Neural crest cell (in vitro differentiated cells): ENCODE measurements at places on chromosomes 1 and 21.
A peak's percentile ranks its signal among the peaks of the same experiment; 100 is the strongest.

- no peak for DNase-seq
These were observed 12.9 kb upstream of the PDE9A start for GRCh38 chr21:42640486-42640885.

DNA sequence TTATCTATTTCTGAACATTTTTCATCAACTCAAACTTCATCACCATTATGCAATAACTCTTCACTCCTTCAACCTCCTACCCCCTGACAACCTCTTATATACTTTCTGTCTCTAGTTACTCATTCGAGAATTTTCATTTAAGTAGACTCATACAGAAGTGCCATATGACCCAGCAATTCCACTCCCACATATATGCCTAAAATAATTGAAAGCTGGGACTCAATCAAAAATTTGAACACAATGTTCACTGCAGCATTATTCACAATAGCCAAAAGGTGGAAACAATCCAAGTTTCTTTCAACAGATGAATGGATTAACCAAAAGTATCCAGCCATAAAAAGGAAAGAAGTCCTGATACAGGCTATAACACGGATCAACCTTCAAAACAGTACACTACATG lies 24.1 kb downstream of the COL11A1 start:
- DNase-seq: no peak

DNA sequence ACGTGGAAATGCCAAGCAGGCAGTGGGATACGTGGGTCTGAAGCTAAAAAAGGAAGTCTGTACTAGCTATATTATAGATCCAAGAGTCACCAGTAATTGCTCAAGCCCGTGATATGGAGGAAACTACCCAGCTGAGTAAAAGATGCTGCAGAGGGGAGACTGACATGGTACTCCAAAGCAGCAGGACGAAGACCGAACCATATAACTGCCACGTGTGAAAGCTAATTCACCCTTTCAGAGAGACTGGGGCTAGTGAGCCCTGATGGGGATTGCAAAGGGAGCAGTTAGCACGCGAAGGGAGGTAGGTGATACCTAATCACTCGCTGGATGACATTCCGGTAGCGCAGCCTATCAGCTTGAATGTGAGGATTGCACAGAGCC lies 316 bp downstream of the AP4B1 start:
- DNase-seq: no peak

DNA sequence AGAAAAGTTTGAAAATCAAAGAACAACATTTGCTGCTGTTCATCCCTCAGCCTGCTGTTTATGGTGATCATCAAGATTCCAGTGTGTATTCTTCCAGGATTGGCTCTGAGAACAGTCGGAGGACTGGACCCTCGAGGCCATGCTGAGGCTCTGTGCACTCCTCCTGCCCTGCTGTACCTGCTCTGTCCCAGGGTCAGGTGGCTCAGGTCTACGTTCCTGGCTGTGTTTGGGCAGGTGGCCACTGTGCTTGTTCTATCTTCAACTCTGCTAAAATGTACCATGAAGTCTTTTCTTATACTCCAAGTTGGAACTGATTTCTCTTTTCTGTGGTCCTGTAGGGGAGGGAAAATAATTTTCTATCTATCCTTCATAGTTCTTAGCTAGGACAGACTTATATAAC lies 175.9 kb downstream of the RWDD3 start:
- DNase-seq: no peak

GRCh38 chr1:71835442-71835813 lies 446.9 kb downstream of the NEGR1 start:
- DNase-seq: no peak

GRCh38 chr1:226318471-226318870 lies 9.5 kb upstream of the LIN9 start:
- DNase-seq: no peak

DNA sequence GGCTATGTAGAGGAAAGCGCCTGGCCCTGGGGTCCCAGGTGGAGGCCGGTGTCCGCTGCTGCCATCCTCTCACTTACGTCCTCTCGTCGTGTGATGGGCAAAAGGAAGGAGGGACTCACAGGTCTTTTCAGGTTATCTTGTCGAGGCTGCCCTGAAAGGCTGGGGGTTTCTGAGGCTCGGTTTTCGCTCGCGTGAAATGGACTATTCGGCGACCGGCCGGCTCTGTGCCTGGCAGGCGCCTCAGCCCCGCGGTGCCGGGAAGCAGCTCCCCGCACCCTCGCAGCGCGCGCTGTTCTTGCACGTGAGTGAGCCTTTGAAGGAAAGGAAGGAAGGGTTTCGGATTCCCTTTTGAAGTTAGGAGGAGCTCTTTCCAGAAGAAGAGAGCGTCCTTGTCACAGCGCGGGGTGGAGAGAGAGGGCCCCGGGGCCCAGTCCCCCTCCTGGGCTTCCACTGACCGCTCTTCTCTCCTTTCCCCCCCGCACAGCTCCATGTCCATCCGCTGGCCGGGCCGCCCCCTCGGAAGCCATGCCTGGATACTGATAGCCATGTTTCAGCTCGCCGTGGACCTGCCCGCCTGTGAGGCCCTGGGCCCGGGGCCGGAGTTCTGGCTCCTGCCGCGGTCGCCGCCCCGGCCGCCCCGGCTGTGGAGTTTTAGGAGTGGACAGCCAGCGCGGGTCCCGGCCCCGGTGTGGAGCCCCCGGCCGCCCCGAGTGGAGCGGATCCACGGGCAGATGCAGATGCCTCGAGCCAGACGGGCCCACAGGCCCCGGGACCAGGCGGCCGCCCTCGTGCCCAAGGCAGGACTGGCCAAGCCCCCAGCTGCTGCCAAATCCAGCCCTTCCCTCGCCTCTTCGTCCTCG lies 57.2 kb downstream of the AJAP1 start:
- no peak for DNase-seq

- no peak for DNase-seq
These were observed 350.1 kb downstream of the DPYD start for GRCh38 chr1:97570691-97571090.

- no peak for DNase-seq
These were observed 65.8 kb downstream of the CD247 start for GRCh38 chr1:167452483-167452882.

DNA sequence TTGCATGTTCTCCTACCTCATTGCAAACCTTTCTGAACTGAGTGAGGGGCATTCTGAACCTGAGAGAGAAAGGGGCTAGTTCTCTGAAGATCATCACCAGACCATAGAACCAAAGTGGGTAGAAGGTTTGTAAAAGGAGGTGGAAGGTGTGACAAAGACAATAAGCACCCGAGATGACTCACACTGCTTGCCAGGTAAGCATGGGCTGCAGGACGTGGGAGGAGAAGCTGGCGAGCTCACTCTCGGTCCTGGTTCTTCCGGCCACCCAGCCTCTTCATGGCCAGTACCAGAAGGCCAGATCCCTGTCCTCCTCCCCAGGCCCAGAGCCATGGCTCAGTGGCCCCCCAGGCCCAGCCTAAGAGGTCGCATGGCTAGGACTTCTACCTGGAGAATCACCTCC lies 128.3 kb downstream of the TMEM53 start:
- DNase-seq: no peak

GRCh38 chr1:52603630-52604029 lies 1.5 kb downstream of the GPX7 start:
- no peak for DNase-seq

DNA sequence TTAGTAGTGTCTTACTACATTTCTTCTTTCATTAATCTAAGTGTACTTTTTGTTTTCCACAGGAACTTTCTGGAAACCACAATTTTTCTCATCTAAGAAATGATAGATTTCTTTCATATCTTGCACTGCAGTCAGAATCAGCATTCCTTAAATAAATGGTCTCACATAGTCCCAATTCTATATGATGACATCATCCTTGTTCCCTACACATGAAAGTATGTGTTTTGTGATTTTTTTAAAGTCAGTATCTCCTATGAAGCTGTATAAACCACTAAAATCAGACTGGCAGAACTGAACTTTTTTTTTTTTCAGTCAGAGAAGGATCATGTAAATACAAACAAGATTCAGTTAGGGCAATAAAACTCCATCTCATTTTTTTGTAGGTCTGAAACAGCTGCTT lies 742.6 kb upstream of the CXADR start:
- DNase-seq: no peak

DNA sequence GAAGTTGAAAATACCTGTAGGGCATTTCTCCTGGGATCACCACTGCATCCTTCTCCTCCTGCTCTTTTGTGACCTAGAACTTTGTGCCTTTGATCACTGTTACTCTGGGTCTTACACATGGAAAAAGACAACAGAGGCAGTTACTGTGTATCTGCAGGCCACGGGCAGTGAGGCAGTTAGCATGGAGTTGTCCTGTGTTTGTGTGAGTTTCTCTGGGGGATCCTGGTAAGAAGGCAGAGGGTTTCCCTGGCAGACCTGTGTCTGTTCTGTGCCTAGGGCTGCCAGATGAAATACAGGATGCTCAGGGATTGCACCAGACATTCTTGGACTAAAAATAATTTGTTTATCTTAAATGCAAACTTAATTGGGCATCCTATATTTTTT lies 44.4 kb upstream of the SCCPDH start:
- no peak for DNase-seq

DNA sequence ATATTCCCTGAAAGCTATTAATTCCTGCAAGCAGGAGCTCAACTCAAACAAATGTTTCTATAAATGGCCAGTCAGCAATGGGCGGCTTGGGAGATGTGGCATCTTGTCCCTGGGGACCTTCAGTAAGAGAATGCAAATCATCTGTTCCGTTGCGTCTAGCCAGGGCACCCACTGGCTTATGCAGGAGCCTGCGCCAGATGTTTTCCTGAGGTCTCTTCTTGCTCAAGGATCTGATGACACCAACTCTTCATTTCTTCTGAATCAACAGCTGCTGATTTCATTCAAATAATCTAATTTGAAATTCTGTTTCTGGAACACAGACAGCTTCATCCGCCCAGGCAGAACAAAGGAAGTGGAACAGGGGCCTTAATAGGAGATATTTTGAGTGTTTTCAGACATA lies 70.0 kb upstream of the AJAP1 start:
- no peak for DNase-seq

GRCh38 chr1:206873603-206874188 lies 8.3 kb downstream of the IL20 start:
- no peak for DNase-seq

DNA sequence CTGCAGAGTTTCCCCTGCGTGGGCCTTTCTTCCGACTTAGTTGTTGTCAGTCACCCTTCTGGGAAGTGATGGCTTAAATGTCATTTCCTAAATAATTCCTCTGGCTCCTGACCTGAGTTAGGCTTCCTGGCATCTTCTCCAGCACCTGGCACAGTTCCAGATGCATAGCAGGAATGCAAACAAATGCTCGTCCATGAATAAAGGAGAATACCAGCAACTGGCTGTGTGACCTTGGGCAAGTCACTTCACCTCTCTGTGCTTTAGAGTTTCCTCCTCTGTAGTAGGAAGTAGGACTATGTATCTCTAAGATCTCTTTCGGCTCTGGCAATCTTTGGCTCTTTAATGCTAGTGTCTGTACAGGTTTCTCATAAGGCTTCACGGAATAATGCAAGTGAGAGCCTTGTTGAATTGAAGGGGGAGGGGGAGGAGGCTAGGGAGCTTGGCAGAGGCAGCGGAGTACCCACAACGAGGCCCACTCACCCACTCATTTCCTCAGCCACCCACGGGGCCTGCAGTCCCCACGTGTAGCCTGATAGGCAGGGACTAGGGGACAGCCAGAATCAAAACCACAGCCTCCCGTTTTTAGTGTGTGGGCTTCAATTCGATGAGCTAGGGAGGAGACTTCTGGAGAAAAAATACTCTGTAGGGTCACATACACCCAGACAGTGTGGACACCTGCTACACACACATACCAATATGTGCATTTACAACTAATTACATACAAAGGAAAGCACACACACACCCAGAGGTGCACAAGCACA lies 48.1 kb downstream of the TENT5C start:
- DNase-seq: no peak

GRCh38 chr1:55214934-55215193 lies 300 bp downstream of the USP24 start:
- peak; percentile 44 for DNase-seq

DNA sequence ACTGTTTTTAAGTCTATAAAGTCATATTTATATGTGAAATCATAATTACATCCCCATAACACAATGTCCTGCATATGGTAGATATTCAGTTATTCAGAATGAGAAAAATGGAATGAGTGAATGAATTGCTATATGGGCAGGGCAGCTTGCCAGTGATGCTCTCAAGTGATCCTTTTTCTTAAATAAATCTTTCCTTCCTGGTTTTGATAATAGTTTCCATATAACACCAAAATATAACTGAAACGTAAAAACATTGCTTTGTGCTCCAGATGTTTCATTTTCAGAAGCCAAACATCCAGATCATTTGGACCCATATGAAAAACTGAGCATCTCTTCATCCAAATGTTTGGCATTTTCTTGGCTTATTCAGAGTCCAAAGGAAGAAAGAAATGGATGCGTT lies 30.2 kb upstream of the RGS8 start:
- DNase-seq: no peak

GRCh38 chr1:31257213-31257612 lies 17.5 kb upstream of the NKAIN1 start:
- DNase-seq: no peak

DNA sequence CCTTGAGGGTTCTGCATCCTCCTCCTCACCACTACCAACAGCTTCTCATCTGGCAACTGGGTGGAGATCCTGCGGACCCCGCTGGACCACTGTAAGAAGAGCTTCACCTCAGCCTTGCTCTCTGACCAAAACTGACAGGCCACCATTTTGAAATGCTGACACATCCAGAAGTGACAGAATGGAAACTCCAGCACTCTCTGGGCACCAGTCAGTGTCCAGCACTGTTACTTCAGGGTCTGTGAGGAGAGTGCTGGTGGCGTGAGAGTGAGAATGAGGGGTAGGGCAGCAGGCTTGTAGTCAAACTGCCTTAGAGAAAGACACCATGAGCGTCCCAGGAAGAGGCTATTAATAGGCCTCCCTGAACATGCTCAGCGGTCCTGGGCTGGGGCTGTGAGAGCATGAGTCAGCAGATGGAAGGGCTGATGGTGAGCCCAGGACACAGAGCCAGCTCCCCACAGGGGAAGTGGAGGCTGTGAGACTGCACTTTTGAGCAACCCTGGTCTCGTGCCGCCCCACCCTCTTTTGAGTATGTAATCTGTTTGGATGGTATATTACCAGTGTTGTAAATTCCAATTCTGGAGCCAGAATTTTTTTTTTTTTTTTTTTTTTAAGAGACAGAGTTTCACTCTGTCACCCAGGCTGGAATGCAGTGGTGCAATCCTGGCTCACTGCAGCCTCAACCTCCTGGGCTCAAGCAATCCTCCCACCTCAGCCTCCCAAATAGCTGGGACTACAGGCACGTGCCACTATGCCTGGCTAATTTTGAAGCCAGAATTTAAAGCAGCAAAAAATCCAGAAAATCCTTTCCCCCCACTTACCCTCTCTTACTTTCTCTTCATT lies 34.4 kb upstream of the SLC30A1 start:
- no peak for DNase-seq
